ENCODE measurements at places on chromosomes 7 and 10. TPM values are rescaled to one million over a fixed set of nuclear protein-coding genes. Genes with fewer than 3 reads are reported as not detected.
A peak's percentile ranks its signal among the peaks of the same experiment; 100 is the strongest.

DNA sequence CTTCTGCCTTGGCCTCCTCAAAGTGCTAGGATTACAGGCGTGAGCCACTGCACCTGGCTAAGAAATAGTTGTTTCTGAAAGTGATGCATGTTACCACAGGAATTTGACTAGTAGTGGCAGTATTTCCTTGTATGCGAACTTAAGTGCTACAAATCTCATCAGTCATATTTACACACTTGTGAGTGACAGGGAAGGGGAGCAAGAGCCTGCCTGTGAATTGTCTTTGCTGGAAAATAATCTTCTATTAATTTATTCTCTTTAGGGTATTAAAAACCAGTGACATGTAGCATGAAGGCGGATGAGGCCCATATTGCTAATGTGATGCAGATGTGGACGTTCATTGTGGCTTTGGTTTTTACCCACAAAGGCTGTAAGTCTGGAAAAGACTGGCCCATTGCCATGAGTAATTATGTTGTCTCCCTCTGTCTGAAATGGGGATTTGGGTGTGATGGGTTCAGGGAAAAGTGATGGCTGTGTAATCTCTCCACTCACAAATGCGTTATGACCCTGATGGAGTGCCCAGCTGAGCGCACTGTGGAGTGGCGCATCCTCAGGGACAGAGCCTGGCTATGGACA, 97.6 kb downstream of the CCNY start:
- peak; percentile 75 for DNase-seq

- DNase-seq, result no peak
Observed at GRCh38 chr7:36019980-36020379, 133.1 kb upstream of the EEPD1 start.

GRCh38 chr10:70158113-70158512, 11.6 kb upstream of the TYSND1 start:
- DNase-seq, result no peak

GRCh38 chr10:44383749-44384600, 922 bp downstream of the CXCL12 start:
- DNase-seq, result peak; percentile 21

GRCh38 chr10:86285136-86285790, 81.3 kb downstream of the GRID1 start:
- DNase-seq, result no peak

DNA sequence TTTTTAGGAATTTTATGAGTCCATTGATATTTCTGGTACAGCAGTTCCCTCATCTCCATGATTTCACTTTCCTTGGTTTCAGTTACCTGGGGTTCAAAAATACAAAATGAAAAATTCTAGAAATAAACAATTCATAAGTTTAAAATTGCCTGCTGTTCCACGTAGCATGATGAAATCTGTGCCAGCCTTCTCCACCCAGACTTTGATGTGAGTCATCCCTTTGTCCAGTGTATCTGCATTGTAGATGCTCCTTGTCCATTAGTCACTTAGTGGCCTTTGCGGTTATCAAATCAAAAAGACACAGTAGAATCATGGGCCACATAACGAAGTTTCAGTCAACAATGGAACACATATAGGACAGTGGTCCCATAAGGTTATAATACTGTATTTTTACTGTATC, 286.9 kb downstream of the PTEN start:
- DNase-seq, result peak; percentile 87

- no peak for DNase-seq
Observed at GRCh38 chr10:102231357-102232318, 5.5 kb downstream of the ELOVL3 start.

The HIP1 gene
- 5.2 TPM for total RNA-seq

The CPVL gene
- not detected for total RNA-seq

The NXPH1 gene
- not detected for total RNA-seq

The CTNNA3 gene
- not detected for total RNA-seq

Data from mammary epithelial cell (primary cell).